PC-9 (cell line): ENCODE measurements at places on chromosomes 13 and 19. TPM values are rescaled to one million over a fixed set of nuclear protein-coding genes. Genes with fewer than 3 reads are reported as not detected.

Gene TEX101
- total RNA-seq: not detected in 2 replicates

Gene SPIB
- total RNA-seq: 0.83 TPM in 1 of 2 replicates, not detected in the other

Gene DCUN1D2
- total RNA-seq: 33.0 and 34.7 TPM in 2 replicates

DNA sequence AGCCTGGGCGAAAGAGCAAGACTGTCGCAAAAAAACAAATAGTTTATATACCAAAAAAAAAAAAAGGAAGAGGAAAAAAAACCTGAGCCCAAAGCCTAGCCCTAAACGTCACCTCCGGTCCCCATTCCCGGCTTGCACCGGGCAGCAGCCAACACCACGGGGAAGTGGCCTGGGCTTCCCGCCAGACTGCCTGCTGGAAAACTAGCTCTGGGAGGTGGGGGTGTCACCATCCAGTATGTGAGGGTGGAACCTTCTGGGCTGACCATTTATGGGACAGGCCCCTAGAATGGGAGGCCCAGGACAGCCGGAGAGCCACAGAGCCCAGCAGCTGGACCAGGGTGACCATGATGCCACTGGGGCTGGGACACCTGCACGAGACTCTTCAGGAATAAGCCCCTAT, 37.3 kb downstream of the IL12RB1 start:
- DNase-seq: no peak

DNA sequence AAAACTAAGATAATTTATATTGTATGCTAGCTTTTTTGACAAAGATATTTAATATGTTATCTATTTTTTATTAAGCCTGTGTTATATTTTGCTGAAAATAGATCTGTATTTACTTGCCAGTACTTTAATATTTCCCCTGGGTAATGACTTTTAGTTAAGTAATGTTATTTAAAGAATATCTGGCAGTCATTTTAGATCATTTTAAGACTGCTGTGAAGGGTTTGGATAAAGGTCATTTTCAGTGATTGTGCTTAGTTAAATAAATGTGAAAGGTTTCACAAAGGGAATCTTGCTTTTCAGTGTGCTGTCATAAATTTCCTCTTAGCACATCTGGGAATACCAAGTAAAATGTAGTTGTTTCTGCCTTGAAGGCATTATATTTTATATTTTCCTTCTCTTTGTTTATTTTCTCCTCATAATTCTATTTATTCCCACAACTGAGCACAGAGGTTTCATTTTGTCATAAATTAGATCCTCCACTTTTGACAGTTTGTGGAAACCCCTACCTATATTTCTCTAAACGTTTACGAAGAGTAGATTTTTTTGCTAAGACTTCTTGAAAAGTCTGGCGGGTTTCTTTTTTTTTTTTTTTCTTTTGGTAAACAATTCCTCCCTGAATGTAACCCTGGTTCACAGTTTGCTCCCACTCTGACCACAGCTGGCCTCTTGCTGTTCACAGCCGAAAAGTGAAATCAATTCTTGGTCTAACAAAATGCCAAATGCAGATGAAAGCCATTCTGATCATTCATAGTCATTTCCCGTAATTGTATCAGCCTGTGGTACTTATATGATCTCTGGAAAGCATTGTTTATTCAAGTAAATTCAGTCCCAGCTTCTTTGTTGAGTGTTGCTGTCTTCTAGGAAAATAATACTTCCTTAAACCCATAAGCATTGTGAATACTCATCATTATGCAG, 87.8 kb downstream of the MAB21L1 start:
- no peak for DNase-seq

- DNase-seq: no peak
Observed at GRCh38 chr19:49579947-49580263, 451 bp downstream of the NOSIP start.

GRCh38 chr19:46390866-46391265, 22.5 kb downstream of the CCDC8 start:
- no peak for DNase-seq

GRCh38 chr19:23116802-23117571, at the start of gene ZNF730:
TSS of gene ZNF730 (plus strand) at chr19:23117025. CDS start at chr19:23117174, 149 bp downstream.
- DNase-seq: no peak

DNA sequence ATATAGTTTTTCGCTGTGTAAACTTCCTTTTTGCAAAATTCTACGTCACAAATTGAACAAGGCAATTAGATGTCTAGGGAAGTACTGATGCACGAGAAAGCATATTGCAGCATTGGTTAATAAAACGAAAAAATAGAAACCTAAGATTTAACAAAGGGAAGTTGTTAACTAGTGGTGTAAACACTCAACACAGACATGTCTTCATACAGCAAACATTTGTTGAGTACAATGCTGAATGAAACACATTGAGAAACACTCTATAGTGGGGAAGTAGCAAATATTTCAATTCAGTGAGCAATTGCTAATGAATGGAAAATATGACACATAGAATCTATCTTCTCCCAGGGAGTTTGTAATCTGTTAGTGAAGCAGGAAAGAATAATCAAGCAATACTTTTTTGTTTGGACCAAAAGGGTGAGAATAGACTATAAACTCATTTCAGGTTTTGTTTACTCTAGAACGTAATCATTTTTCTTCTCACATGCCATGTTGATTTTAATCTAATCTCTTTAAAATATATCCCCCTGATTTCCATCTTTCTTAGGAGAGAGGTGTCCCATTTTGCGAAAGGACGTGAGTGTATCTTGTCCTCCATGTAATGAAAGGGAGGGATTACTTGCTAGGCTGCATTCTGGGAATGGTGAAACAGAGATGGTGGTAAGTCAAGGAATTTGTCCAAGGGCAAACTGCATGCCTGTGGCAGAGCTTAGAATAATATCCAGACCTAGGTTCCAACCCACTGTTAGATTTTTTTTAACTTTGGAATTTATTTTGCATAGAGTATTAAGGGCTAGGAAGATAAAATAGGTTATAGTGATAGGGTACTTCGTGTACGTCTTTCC, 1.7 kb upstream of the ANKRD10 start:
- peak; percentile 60 for DNase-seq

DNA sequence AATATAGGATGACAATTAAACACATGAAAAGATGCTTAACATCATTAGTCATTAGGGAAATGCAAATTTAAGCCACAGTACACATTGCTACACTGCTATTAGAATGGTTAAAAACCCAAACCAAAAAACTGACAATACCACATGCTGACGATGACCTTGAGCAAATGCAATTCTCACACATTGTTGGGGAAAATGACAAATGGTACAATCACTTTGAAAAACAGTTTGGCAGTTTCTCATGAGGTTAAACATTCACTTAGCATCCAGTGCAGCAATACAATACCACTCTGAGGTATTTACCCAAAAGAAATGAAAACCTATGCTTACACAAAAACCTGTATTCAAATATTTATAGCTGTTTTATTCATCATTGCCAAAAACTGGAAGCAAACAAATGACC, 11.3 kb downstream of the FLT3 start:
- DNase-seq: no peak

DNA sequence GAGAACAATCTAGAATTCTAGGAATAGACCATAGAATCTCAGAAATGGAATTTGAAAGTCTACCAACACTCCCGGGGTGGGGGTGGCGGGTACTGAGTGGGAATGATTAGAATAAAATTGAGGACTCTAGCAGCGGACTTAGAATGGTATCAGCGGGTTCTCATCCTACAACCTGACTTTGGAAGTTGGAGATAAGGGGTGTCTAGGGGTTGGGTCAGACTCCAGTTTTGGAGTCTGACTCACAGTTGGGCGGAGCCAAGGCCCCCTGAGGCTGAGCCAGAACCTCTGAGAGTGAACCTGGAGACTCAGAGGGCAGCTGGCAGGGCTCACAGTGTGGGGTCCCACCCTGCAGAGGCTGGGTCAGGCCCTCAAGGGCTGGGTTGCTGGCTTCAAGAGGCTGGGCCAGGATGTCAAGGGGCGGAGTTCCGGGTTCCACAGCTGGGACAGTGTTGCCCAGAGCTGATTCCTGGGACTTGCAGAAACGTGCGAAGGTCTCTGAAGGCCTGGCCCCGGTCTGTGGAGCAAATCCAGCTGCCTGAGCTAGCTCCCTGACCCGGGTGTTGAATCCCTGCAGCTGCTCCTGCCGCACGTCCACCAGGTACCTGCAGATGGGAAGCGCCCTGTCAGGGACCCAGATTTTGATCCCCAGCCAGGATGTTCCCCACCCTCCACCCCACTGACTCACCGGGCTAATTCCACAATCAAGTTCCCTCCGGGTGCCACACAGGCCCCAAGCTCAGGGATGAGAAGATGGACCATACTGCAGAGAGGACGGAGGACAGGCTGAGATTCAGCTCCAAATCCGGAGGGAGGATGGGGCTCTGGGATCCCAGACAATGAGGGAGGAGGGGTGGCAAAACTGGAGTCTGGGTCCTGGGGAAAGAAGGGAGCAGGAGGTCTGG, 1.6 kb upstream of the TNNI3 start:
- DNase-seq: peak; percentile 85

DNA sequence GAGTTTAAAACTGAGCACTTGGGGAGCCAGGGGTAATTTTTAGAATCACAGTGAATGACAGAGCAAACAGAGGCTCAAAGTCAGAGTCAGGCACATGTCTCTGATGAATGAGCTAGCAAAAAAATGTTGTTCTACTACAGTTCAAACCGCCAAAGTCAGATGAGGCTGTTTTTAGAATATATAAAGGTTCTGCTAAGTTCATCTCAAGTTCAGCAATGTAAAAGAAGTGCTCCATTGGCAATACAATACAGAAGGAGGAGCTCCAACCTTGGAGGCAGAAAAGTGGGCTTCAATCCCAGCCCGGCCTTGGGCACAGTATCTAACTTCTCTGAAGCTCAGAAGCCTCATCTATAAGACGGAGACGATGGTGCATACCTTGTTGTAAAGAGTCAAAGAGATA, 70.1 kb upstream of the IPO5 start:
- no peak for DNase-seq

DNA sequence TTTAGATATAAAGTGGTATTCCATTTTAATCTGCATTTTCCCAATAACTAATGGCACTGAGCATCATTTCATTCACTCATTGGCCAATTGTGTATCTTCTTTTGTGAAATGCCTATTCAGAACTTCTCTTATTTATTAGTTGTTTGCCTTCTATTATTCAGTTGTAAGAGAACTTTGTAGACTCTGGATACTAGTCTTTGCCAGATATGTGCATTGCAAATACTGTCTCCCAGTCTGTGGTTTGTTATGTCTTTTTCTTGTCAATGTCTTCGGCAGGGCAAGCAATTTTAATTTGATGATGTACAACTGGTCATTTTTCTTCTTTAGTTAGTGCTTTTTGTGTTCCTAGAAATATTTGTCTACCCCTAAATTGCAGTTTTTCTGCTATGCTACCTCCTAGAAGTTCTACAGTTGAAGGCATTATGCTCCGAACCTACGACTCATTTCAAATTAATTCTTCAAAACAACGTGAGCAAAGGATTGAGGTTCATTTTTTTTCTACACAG, 115.9 kb downstream of the TSHZ3 start:
- DNase-seq: no peak

DNA sequence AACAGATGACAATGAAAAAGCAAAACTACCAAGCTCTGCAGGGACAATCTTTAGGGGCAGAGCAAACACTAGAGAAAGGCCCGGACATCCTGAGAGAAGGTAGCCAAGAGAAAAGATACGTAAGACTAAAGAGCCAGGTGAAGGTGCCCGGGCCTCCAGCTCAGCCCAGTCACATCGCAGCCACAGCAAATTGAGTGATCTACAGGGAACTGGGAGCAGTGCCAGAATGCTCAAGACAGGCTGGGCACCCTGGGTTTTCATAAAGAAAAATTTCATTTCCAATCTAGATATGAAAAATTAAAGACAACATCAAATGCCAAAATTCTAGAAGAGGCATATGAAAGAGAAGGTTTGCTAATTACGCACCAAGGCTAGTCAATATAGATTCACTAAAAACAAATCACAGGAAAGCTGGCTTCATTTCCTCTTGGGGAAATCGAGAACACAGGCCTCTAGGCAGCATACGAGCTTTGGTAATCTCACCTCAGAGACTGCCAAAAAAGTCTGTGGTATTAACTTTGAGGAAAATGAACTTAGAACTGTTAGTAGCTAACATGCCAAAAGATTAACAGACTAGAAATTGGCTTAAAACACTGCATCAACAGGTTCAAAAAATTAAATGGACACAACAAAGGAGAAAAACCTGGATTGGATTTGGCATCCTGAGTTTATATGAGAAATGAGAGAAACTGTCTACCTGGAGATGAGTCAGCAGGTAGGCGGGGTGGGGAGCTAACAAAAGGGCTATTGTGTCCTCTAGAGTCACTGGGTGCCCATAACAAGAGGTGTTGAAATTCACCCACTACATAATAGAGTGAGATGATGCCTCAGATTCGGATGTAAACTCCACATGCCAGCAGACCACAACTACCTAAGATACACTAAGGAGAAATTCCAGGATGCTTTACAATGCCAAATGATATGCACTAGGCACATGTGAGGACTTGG, 6.6 kb downstream of the ANKRD10 start:
- peak; percentile 82 for DNase-seq

DNA sequence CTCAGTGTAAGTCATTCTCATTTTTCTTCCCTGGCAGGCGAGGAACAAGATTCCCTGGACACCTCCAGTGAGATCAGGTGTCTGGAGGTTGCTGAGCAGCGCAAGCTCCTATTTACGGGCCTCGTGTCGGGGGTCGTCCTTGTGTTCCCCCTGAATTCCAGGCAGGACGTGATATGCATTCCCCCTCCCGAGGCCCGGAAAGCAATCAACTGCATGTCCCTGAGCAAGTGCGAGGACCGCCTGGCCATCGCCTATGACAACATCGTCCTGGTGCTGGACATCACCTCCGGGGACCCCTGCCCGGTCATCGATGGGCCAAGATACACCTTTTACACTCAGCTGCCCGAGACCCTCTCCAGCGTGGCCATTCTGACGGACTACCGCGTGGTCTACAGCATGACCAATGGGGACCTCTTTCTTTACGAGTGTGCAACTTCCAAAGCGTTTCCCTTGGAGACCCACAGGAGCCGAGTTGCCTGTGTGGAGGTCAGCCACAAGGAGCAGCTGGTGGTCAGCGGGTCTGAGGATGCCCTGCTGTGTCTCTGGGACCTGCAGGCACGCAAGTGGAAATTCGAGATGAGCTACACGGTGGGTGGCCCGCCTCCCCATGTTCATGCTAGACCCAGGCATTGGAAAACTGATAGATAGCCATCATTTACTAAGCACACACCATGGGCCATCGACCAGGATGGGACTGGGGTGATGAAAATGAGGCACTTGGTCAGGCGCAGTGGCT, 21.5 kb upstream of the SIN3B start:
- DNase-seq: no peak

- no peak for DNase-seq
Observed at GRCh38 chr19:35459414-35460082, 11.5 kb downstream of the FFAR2 start.

DNA sequence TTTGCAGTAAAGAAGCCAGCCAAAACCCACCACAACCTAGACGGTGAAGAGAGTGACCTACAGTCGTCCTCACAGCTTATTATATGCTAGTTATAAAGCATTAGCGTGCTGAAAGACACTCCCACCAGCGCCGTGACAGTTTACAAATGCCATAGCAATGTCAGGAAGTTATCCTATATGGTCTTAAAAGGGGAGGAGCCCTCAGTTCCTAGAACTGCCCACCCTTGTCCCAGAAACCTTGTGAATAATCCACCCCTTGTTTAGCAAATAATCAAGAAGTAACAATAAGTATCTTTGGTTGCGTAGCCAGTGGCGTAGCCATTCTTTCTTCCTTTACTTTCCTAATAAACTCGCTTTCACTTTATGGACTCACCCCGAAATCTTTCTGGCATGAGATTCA, 227.9 kb upstream of the ARGLU1 start:
- DNase-seq: no peak
